ENCODE measurements at places on chromosomes 6 and 20.

DNA sequence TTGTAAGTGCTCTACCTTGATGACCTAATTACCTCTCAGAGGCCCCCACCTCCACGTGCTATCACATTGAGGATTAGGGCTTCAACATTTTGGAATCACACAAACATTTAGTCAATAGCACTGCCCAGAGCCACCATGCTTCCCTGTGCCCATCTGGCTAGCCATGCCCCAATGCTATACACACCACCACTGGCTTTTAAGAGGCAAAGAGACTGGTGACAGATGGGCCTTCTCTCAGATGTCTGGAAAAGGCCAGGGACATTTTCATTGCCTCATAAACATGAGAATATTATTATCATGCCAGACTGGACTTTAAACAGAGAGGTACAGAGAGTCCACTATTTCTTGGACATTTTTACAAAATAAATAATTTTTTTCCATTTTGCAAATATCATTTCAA is 29.8 kb downstream of the TRMT6 start:
- no peak for DNase-seq

DNA sequence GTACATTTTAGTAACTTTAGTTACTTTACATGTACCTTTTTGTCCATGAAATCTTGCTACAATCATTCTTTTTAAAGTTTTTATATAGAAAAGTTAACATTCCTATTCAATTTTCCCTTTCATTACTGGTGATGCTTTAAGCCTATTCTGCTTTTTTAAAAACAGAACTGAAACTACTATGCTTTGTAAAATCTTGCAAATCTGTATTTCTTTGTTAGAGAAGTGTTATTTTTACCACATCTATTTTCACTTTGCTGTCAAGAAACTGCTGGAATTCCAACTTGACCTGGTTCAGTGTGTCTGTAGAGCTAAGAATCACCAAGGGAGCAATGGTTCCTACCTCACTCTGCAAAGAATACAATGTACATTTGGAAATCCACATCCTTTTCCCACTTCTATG is 21.8 kb upstream of the SAMD5 start:
- no peak for DNase-seq

GRCh38 chr6:1091900-1092299 is 220.0 kb upstream of the FOXQ1 start:
- DNase-seq = peak; percentile 68

GRCh38 chr6:42368181-42368580 is 83.5 kb downstream of the TRERF1 start:
- DNase-seq = no peak

DNA sequence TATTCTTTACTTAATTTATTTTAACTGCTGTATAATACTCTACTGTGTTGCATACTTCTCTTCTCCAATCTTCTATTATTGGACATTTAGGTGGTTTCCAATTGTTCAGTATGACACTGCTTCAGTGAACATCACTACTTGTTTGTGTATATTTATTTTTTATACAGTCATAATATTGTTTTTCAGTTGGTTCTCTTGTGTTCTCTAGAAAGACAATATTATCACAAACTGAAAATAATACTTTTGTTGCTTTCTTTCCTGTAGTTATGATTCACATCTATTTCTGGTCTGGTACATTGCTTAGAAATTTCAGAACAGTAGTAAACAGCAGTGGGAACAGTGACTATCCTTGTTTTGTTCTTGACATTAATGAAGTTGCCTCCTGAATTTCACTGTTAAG is 62.8 kb upstream of the GTSF1L start:
- no peak for DNase-seq

GRCh38 chr20:51833326-51833725 is 31.0 kb upstream of the SALL4 start:
- no peak for DNase-seq

DNA sequence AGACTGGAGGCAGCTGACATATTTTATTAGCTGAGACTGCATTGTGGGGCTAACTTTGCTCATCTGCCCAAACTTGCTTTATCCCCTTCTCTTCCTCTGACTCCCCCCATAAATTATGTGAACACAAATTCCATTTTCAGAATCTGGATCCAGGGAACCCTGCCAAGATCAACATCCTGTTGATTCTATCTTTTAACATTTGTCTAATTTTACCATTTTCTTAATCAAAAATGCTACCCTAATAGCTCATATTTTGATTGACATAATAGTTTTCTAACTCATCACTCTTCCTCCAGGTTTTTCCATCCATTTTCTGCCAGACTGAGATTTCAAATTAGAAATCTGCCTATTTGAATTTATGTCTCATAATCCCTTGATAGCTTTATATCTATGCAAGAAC is 184.7 kb upstream of the PRSS16 start:
- no peak for DNase-seq

DNA sequence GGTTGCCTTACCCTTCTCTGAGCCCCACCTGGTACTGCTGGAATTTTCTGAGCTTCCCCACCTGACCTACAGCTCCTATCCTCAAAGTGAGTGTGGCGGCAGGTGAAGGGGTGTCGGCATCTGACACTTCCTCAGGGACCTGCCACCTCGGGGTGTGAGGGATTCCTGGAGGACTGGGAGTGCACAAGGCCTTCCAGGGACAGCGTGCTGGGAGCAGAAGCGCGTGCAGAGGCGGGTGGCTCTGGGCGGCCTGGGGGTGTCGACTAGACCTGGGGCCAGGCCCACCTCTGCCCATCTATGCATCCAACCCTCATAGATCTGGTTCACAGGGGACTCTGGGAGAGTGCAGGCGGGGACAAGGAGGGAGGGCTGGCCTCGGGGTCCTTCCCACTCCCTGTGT is 7.8 kb downstream of the DLGAP4 start:
- DNase-seq = no peak

GRCh38 chr6:2714111-2714895 is 36.4 kb downstream of the MYLK4 start:
- peak; percentile 56 for DNase-seq

GRCh38 chr20:44711237-44711636 is 3.9 kb upstream of the CCN5 start:
- DNase-seq = no peak

DNA sequence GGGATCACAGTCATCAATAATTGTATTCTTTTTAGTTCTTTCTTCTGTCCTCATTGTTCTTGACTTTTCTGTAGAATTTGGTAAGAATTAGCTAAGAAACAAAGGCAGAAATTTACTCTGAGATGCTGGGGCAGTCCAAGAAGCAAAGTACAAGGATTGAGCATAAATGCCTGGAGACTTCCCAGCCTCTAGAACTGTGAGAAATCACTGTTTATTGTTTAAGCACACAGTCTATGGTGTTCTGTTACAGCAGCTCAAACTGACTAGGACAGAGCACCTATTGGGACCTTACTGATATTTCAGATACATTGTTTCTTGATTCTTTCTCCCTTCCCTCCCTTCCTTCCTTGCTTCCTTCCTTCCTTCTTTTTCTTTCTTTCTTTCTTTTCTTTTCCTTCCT is 192.7 kb upstream of the SLC35B3 start:
- DNase-seq = no peak

- DNase-seq = peak; percentile 86
Measured at GRCh38 chr6:26327450-26328264, 37.3 kb upstream of the BTN3A2 start.

DNA sequence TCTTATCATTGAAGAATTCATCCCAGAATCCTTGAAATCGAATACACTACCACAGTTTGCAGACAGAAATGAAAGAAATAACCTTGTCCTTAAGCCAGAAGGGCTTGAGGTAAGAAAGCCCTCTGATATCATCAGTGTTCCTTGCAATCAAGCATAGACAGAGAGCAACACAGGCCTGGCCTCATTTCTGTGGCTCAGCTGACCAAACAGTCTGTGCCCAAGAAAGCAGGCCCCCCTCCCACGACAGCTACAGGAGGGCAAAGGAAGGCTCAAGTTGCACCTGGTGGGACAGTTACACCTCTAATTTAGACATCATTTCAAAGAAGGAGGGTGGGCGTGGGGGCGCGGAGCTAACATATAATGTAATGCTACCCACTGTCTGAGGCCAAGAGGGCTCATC is 21.6 kb downstream of the KIF16B start:
- no peak for DNase-seq

GRCh38 chr6:64489763-64490162 is 854.2 kb downstream of the PHF3 start:
- no peak for DNase-seq

DNA sequence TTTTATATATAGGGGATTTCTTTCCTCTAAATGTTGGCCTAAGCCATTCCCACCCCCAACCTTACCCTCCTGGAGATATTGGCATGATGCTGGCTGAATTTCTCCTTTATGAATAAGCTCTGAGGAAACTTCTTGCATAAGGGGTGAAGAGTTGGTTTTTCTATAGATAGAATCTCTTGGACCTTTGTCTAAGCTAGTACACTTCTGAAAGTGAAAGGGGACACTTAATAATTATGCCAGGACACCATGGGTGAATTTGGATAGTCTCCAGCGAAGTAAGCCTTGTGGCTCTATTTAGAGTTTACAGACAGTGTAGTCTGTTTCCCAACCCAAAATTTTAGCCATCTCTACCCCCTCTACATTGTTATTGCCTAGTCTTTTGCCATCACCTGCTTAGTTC is 27.1 kb upstream of the FABP7 start:
- no peak for DNase-seq

DNA sequence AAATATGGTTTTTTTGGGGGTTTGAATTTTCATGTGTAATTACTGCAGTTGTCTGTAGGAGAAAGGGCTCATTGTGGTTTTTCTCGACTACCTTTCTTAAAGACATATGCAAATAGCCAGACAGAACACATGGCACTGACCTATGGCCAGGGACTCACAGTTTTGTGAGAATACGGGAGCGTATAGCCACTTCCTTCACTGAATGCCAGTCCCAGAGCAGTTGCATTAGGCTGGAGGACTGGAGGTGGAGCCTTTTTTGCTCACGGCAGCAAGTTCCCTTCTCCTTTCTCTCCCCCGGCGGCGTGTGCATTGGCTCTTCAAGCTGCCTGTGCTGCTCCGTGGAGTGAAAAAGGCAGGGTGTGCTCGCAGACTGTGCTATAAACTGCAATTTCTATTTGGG is 114.9 kb downstream of the AKAP7 start:
- DNase-seq = peak; percentile 46

DNA sequence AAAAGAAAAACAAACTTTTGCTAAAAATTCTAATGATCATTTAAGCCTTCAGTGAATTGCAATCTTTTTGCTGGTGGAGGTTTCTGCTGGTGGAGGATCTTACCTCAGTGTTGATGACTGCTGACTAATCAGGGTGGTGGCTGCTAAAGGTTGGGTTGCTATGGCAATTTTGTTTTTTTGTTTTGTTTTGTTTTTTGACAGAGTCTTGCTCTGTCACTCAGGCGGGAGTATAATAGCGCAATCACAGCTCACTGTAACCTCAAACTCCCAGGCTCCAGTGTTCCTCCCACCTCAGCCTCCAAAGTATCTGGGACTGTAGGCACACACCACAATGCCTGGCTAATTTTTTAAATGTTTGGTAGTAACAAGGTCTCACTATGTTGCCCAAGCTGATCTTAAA is 94.7 kb downstream of the ANKRD6 start:
- DNase-seq = no peak

DNA sequence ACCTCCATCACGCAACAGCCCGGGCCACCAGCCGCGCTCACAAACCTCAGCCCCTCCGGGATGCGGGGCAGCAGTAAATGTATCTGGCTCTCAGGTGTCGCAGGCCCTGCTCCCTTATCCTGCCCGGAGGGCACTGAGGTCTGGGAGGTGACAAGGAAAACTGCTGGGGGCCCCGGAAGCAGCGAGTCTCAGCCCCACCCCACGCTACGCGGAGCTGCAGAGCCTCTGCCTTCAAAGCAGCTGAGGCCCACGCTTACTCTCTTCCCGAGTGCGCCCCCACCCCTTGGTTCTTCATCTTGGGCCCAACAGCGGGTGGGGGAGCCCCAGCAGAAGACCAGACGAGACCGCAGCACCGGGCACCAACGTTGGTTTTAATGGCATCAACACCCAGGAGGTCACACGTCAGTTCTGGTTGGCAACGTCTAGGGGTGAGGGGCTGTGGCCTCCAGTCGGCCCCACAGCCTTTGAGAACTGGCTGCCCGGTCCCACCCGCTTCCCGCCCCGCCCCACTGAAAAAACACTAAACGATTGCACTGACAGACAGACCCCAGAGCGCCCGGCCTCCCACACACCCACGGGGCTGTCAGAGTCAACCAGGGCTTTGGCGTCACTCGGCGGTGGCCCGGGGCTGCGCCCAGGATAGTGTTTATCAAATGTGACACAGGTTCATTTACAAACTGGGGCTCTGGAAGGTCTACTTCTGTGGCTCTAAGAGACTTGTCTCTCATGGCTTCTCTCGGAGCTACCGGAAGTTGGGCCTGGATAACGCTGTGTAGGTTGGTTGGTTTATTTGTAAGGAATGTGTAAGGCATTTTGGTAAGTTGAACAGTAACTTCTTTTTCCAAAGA is 43.7 kb downstream of the DSTN start:
- DNase-seq = no peak

GRCh38 chr6:166902211-166902755 is 54.1 kb downstream of the RNASET2 start:
- DNase-seq = no peak

DNA sequence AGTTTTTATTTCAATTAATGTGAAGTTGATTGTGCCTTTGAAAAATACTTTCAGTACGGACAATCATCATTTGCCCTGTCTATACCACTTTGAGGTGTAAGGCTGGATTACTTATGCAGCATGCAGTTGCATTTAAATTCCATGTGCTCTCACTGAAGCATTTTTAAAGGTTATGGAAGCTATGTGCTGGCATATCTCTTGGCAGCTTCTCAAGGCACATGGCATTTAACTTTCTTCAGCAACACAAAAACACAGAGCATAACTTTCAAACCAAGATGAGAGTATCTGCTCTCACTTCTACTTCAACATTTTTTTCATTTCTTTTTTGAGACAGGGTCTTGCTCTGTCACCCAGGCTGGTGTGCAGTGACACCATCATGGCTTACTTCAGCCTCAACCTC is 360.6 kb upstream of the RUNX2 start:
- no peak for DNase-seq
